Effector CD4-positive, alpha-beta T cell (primary cell): ENCODE measurements at places on chromosomes 3 and 15.

- no peak for DNase-seq
These were observed 688 bp downstream of the XPC start for GRCh38 chr3:14177580-14178246.

GRCh38 chr3:182760576-182761164 is 32.6 kb upstream of the ATP11B start:
- DNase-seq, result no peak

DNA sequence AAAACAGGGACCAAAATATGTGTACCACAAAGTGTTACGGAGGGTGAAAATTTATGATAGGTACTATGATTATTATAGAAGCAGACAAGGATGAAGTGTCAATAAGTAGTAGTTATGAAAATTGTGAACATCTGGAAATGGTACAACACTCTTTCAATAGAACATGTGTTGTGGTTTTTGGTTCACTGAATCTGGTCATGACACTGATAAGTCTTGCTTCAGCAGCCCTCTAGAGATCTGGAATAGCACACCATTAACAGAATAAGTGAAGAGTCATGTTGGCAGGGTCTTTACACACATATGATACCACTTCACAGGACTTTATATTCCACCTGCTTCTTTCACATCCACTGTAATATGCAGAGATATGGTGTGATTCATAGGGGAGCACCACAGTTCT is 985.2 kb upstream of the SEMA6D start:
- DNase-seq, result no peak

GRCh38 chr3:8713901-8714759 is 19.5 kb upstream of the CAV3 start:
- no peak for DNase-seq

- no peak for DNase-seq
These were observed 60.9 kb downstream of the NOX5 start for GRCh38 chr15:69075440-69075839.

GRCh38 chr15:74383695-74384565 is 16.5 kb upstream of the CYP11A1 start:
- DNase-seq, result no peak

DNA sequence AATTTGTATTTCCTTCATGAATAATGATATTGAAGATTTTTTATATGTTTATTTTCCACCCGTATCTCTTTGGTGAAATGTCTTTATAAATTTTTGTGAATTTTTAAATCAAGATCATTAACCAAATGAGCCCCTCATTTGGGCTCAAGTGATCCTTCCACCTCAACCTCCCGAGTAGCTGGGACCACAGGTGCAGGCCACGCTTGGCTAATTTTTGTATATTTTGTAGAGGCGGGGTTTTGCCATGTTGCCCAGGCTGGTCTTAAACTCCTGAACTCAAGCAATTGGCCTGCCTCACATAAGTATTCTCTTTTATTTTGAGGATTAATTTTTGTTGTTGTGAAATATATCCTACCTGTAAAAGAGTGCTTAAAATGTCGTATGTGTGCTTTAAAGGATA is 4.9 kb downstream of the BBS4 start:
- DNase-seq, result no peak

DNA sequence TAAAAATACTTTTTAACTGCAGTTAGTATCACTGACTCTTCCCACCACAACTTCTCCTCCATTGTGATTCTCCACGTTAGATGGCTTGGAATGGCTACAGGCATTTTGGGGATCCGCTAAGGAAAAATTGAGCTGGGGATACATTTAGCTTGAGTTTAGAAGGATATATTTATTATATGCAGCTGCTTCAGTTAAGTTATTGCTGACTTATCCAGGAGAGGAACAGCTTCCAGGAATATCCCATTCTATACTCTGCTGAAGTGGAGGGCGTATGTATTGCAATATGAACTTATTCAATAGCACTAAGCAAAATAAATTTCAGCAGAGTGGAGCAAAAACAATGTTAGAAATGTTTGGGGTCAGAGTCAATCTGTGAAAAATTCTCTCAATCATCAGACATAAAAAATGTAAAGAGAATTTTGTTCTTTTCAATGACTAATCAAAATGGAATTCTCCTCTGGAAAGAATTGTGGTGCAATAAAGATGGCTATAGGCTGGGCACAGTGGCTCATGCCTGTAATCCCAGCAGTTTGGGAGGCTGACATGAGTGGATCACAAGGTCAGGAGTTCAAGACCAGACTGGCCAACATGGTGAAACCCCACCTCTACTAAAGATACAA is 84.7 kb downstream of the NCEH1 start:
- no peak for DNase-seq

GRCh38 chr3:10226293-10226692 is 22.0 kb upstream of the TATDN2 start:
- DNase-seq, result no peak

DNA sequence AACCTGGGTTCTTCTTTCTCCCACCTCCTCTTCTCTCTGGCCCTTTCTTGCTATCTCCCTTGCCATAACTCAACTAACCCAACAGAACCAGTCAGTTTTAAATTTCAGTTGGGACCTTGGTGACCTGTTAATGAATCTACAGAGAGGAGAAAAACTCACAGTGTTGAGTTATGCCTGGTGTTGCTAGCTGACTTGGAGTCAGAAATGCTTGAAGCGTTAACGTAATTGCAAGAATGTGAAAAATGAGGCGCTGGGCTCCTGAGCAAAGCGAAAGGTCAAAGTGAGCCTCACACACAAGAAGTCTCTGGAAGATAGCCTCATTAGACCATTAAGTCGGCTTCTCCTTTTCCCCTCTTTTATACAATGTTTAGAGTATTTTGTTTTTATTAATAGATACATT is 18.4 kb downstream of the MEIS2 start:
- DNase-seq, result no peak

GRCh38 chr3:106097817-106098435 is 229.1 kb upstream of the CBLB start:
- DNase-seq, result no peak

DNA sequence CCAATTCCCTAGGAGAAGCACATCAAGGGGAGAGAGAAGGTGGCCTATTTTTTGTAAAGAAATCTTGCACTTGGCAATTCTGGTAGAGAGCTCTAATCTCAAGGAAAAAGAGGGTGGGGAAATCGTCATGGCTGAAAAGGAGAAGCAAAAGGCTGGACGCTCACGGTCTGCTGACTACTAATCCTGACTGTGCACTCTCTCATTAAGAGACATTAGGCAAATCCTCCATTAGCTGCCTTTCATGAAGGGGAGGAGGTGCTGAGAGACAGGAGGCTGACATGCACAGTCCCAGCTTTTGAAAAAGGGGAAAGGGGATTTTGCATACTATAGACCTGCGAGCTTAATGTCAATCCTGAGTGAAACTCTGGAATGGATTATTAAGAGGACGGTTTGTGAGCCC is 170.0 kb downstream of the NR2F2 start:
- DNase-seq, result no peak
